Activated T-helper 2 cell treated with anti-CD3 and anti-CD28 coated beads, Interferon-gamma antibody, Interleukin-2, Interleukin-4, amounts not matched to agents 10 μg/mL and 5 μg/mL and 100 μg/mL, durations not matched to agents 14 hours and 24 hours and 36 hours (primary cell): ENCODE measurements at places on chromosomes 3 and 15. TPM values are rescaled to one million over a fixed set of nuclear protein-coding genes. Genes with fewer than 3 reads are reported as not detected.
A peak's percentile ranks its signal among the peaks of the same experiment; 100 is the strongest.

SLITRK3 gene
- total RNA-seq: not detected in 2 replicates

SAMD7 gene
- total RNA-seq: not detected in 2 replicates

GRCh38 chr3:67635806-67636205, 18.6 kb downstream of the SUCLG2 start:
- no peak for DNase-seq
- peaks cover 27% of the 10 kb centered on the region for H3K4me1 ChIP-seq
- peaks cover 41% of the 10 kb centered on the region for H3K36me3 ChIP-seq
- H3K4me3 ChIP-seq: no peak overlapping the region

DNA sequence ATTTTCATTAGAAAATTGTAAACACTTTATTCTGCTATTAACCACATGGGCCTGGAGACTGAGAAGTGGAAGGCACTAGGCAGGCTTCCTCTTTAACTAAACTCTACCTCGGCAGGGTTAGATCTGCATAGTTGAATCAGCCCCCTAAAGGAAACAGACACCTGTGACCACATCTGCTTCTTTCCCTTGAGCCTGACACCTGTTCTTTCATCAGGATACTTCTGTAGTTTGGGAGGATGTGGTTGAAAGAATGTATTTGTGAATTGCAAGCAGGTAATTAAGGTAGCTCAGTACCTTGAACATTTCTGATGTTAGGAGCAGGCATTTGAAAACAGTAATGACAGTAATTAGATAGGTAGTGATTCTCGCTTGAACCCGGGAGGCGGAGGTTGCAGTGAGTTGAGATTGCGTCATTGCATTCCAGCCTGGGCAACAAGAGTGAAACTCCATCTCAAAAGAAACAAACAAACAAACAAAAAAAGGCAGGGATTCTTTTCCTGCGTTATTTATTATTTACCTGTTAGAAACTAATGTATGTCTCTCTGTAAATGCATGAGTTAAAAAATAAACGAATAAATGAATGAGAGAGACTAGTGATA, 468.5 kb downstream of the NLGN1 start:
- DNase-seq: no peak
- no peaks in the 10 kb centered on the region for H3K4me1 ChIP-seq
- no peak overlapping the region for H3K4me3 ChIP-seq
- no peak overlapping the region for H3K27ac ChIP-seq

DNA sequence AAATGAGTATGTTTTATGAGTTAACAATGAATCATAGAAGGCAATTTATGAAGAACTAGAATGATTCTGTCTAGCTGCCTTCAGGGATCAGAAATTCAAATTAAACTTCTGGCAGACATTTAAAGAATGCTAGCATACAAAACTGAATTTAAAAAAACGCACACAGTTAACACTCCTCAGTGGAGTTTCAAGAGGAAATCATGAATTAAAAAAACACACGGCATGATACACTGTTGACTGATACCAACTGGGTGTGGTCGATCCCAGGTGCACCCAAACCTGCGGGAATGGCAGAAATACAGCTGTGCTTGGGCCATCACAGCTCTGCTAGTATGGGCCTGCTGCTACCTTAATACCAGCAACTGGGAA, 526.0 kb downstream of the FOXP1 start:
- H3K4me3 ChIP-seq: peak overlapping the region; percentile 61
- H3K4me1 ChIP-seq: peaks cover 91% of the 10 kb centered on the region
- DNase-seq: no peak
- H3K27ac ChIP-seq: peak overlapping the region; percentile 89
- no peaks in the 10 kb centered on the region for H3K27me3 ChIP-seq
- peaks cover 54% of the 10 kb centered on the region for H3K36me3 ChIP-seq
